T-helper 17 cell (primary cell): ENCODE measurements at places on chromosomes 11 and 22. TPM values are rescaled to one million over a fixed set of nuclear protein-coding genes. Genes with fewer than 3 reads are reported as not detected.

The PGA3 gene
- not detected for total RNA-seq

DNA sequence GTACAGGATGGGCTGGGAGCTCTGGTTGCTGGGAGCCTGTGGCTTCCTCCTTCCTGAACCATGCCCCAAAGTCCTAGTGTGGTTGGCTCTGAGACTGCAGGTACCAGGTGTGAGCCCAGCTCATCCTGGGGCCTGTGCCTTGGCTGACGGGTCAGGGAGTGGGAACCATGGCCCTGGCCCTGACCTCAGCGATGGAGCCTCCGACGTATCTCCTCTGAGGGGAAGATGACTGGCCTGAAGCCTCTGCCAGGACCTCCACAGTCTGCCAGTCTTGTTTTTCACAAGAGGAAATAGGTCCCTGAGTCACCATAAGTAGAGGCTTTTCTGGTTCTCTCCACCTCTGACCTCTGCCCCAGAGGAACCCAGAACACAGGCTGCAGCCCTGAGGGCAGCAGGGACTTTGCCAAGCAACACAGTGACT, 3.4 kb downstream of the RCE1 start:
- DNase-seq: no peak

The FAT3 gene
- not detected for total RNA-seq

The SHANK3 gene
- total RNA-seq: not detected

The KRTAP5-9 gene
- not detected for total RNA-seq

DNA sequence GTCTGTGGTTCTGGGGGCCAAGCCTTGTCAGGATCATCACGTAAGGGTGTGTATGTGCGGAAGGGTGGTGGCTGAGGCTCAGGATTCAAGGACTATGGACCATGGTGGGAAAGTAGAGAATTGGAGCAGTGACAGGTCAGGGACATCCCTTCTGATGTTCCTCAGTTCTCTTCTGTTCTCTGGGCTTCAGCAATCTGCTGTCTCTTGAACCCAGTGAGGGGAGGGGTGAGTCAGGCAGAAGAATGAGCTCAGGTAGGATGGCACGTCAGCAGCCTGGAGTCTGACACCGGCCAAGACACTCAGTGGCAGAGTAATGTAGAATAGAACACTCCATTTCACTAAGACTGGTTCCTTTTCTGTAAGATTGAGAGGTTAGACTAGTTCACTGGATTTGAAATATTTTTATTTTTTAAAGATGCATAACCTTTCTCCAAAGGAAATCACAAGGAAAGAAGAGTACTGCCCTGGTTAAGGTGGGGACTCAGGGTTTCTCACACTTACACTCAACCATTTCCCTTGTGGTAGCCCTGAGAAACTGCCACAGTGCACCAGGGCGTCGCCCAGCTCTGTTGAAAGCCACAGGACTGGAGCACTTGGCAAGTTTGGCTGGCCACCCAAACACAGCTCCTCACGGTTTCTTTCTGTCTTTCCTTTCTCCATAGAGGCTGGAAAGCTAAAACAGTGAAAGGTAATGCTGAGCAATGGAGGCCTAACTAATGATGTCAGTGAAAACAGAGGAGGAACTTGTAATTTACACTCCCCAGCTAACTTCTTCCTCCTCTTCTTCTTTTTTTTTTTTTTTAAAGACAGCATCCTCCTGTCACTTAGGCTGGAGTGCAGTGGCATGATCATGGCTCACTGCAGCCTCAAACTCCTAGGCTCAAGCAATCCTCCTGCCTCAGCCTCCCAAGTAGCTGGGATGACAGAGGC, 23.1 kb upstream of the MICAL2 start:
- no peak for DNase-seq

GRCh38 chr22:35432228-35432905, 32.4 kb downstream of the MCM5 start:
- DNase-seq: no peak

- DNase-seq: no peak
Observed at GRCh38 chr11:68690671-68691401, 6.5 kb downstream of the GAL start.

DNA sequence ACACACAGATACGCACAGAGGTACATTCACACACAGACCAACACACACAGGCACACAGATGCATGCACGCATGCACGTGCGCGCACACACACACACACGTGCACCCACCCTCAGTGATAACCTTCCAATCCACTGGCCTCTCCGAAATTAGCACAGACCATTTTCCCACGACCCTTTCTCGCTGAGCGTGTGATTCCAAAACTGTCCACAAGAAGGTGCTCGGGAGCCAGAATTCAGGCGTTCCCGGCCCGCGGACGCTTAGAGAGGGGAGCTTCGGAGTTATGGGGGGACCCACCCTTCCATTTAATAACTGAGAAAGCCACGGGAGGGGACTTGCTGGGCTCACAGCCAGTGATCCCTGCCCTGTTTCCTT, 33.8 kb upstream of the SLC35C1 start:
- DNase-seq: peak; percentile 53

GRCh38 chr11:108468478-108468864, 1.1 kb upstream of the C11orf65 start:
- no peak for DNase-seq

The ALG8 gene
- total RNA-seq: 17.2 TPM

GRCh38 chr11:13902523-13902922, 60.0 kb upstream of the SPON1 start:
- DNase-seq: no peak

DNA sequence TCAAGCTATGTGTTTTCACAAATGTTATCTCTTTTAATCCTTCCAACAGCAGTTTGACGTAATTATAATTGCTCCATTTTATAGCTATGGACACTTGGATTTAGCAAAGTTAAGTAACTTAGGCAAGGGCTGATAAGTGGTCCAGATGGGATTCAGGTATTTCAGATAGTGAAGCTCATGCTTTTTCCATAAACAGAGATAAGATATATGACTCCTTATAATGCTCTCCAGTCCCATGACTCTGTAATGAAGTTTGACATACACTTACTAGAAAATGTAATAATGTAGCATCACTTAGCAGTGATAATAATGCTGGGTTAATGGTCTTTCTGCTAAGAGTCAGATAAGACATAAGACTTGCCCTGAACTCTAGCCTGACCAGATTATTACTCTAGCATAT, 892.1 kb downstream of the LRRC4C start:
- no peak for DNase-seq

GRCh38 chr11:41323446-41323845, 136.0 kb downstream of the LRRC4C start:
- DNase-seq: no peak

The INSC gene
- total RNA-seq: 0.22 TPM

The ADAMTS8 gene
- total RNA-seq: not detected

DNA sequence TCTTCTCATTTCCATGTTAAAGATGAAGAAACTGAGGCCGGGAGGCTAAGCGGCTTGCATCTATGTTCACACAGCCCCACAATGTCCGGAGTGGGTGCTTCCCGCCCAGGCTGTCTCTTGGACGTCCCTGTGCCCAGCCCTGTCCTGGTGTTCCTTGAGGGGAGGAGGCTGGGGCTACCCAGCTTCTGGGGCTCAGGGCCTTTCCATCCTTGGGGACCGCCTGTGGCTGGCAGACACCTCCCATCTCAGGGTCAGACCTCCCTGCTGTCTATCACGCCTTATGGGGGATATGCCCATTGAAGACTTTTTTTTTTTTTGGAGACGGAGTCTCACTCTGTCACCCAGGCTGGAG, 95.5 kb downstream of the WNT7B start:
- DNase-seq: no peak

The SYT9 gene
- total RNA-seq: not detected
